ENCODE measurements at places on chromosomes 5 and 9. TPM values are rescaled to one million over a fixed set of nuclear protein-coding genes. Genes with fewer than 3 reads are reported as not detected.
A peak's percentile ranks its signal among the peaks of the same experiment; 100 is the strongest.

DNA sequence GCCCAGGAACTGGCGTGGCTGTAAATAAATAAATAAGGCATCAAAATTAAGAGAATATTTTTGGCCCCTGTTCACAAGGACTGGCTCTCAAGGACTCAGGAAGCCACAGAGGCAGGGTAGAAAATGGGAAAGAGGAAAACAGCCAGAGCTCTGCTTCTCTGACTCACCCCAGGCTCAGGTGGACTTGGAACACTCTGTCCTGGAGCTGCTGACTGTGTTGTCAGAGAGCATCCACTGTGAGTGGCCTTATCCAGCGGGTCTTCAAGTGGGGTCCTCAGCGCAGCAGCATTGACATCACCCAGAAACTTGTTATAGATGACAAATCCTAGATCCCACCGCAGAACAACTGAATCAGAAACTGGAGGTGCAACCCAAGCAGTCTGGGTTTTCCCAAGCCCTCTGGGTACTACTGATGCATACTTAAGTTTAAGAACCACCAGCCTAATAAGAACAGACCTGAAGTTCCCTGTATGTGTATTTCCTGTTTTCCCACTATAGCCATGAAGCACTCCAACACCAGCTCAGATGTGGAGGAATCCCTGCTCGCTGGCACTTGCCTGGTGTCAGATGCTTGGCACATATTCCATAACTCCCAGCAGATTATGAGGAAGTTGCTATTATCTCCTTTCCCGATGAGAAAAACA is 20.5 kb downstream of the ADRA1B start:
- DNase-seq: no peak

- DNase-seq: no peak
Observed at GRCh38 chr9:126668058-126668457, 54.3 kb downstream of the LMX1B start.

GRCh38 chr5:140248414-140248813 is 54.5 kb downstream of the PFDN1 start:
- no peak for DNase-seq

- DNase-seq: no peak
Observed at GRCh38 chr9:77533671-77534070, 114.5 kb downstream of the GNA14 start.

DNA sequence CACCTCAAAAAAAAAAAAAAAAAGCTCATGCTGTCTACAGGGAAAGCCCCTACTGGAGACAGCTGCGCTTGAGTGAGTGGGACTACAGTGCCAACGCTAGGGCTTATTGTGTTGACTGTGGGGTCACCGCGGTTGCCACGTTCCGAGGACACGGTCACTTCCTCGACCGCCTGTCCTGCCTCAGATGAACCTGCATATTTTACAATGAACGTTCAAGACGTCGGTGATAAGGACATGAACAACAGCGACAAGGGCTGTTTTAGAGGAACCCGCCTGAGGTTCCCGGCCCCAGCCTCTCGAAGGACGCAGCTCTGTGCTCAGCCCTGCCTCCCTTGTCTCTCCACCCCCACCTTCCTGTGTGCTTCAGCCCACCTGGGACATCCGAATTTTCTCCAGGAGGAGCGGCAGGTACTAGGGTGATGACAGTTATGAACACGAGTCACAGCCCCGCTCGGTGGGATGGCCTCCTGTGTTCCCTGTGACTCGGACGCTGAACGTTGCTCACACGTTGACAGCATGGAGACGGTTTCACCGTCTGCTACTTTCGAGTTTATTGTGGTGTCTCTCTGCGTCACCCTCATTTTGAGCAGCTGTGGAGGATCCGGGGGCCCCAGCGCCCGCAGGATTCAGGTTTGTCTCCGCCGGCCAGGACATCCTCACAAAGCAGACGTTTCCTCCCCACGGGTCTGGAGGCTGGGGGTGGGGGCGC is 11.3 kb upstream of the DIPK1B start:
- peak; percentile 89 for DNase-seq

- DNase-seq: no peak
Observed at GRCh38 chr9:26086396-26086795, 408.2 kb upstream of the TUSC1 start.

DNA sequence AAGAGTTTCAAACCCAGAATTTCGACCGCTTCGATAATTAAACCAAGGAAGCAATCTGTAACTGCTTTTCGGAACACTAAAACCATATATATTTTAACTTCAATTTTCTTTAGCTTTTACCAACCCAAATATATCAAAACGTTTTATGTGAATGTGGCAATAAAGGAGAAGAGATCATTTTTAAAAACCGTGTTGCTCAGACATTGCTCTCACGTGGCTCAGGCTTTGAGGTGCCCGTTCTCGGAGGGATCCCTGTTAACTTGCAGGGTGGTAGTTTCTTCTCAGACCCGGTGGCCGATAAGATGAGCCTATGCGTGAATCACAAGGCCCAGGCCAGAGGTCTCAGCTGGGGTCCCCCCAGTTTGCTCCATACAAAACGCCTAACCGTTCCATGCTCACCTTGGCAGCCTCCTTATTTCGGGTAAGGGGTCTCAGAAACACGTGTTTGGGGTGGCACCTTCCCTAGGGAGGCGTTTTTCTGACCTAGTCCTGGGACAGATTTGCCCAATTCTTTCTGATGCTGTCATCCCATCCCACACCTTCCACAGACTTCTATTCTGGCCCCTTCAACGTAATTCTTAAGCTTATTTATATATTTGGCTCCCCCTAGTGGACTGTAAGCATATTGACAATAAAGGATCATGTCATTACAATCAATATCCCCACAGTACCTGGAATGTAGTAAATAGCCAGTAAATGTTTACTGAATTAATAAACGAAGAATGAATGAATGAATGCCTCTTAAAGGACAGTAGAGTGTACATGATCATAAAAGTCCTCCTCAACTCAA is 48.1 kb downstream of the THBS4 start:
- DNase-seq: peak; percentile 63

GRCh38 chr9:90114641-90115425 is 510.0 kb downstream of the GADD45G start:
- no peak for DNase-seq

- DNase-seq: no peak
Observed at GRCh38 chr9:23658376-23659258, 167.4 kb downstream of the ELAVL2 start.

GRCh38 chr9:37372839-37373238 is 49.7 kb upstream of the GRHPR start:
- DNase-seq: no peak

- peak; percentile 90 for DNase-seq
Observed at GRCh38 chr5:132364319-132364718, 5.2 kb upstream of the SLC22A5 start.

GRCh38 chr9:4585135-4585534 is 77.0 kb upstream of the PLPP6 start:
- no peak for DNase-seq

GRCh38 chr9:133054966-133055365 is 6.8 kb upstream of the CEL start:
- DNase-seq: no peak

GRCh38 chr9:82761027-82761426 is 301.9 kb downstream of the RASEF start:
- no peak for DNase-seq

- no peak for DNase-seq
Observed at GRCh38 chr5:132840896-132841295, 10.4 kb upstream of the SHROOM1 start.

DNA sequence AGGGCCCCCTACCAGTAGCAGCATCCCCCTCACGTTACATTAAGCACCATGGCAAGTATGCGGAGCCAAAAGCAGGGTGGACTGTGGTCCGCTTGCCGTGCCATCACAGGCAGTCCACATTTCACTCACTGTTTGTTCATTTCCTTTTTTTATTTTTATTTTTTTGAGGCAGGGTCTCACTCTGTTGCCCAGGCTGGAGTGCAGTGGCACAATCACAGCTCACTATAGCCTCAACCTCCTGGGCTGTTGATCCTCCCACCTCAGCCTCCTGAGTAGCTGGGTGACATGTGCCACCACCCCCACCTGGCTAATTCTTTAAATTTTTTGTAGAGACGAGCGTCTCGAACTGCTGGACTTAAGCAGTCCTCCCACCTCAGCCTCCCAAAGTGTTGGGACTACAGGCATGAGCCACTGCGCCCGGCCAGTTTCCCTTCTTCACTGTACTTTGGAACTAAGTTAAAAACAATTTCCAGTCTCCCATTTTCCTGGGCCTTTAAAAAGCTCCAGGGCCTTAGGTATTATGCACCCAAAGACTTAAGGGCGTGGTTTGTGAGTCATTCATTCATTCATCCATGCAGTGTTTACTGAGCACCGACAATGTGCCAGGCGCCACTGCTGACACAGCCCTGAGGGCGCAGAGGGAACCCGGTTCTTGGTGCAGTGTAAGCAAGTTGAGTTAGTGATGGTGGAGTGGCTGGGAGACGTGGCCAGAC is 19.9 kb downstream of the PRRX2 start:
- no peak for DNase-seq

GRCh38 chr5:144033486-144033885 is 137.0 kb downstream of the YIPF5 start:
- DNase-seq: no peak

Gene C9orf57
- not detected for polyA plus RNA-seq

Gene SLC22A4
- polyA plus RNA-seq: 7.2 TPM

Gene HMHB1
- not detected for polyA plus RNA-seq

Gene LPAR1
- 15.1 TPM for polyA plus RNA-seq

Gene SVEP1
- under 0.01 TPM for polyA plus RNA-seq

Gene CYLC2
- not detected for polyA plus RNA-seq

Gene FOXD4
- not detected for polyA plus RNA-seq

Gene OR2V2
- not detected for polyA plus RNA-seq

Gene ARL10
- 0.04 TPM for polyA plus RNA-seq

Gene MYMK
- not detected for polyA plus RNA-seq

Gene SAXO1
- not detected for polyA plus RNA-seq

Gene DDX4
- polyA plus RNA-seq: not detected

Gene ALDOB
- not detected for polyA plus RNA-seq

Gene RANBP17
- polyA plus RNA-seq: 0.07 TPM

Gene CDKN2B
- polyA plus RNA-seq: 6.7 TPM

Data from CD14-positive monocyte (primary cell).